ENCODE measurements at places on chromosomes 11 and 22.

DNA sequence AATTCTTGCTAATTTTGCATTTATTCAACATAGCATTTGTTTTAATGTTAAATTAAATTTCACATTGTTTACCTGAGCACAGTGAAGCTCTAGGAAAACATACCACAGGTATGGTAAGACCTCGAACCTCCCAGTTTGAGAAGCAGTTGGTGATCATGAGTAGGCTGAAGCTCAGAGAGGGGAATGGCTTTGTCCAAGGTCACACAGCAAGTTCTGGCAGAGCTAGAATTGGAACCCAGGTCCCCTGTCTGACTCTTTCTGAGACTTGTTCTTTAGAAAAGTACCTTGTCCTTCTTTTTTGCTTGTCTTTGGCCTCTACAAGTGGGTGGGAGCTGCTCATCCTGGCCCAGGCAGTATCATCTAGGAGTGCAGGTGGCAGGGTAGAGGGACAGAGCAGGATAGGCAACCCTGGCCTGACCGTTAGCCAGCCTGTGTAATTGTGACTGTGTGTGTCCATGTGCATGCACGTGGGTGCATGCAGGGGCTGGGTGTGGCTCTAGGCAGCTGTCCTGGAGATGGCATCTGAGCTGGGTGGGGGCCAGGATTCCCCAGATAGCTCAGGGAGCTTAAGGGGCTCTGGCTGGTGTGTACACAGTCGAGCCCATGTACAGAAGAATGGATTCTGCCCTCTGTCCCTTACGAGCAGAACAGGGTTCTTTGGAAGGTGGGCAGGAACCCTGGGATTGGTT lies 21.6 kb downstream of the PHLDB1 start:
- no peak for DNase-seq

- no peak for DNase-seq
Observed at GRCh38 chr11:88089134-88089533, 86.1 kb downstream of the RAB38 start.

DNA sequence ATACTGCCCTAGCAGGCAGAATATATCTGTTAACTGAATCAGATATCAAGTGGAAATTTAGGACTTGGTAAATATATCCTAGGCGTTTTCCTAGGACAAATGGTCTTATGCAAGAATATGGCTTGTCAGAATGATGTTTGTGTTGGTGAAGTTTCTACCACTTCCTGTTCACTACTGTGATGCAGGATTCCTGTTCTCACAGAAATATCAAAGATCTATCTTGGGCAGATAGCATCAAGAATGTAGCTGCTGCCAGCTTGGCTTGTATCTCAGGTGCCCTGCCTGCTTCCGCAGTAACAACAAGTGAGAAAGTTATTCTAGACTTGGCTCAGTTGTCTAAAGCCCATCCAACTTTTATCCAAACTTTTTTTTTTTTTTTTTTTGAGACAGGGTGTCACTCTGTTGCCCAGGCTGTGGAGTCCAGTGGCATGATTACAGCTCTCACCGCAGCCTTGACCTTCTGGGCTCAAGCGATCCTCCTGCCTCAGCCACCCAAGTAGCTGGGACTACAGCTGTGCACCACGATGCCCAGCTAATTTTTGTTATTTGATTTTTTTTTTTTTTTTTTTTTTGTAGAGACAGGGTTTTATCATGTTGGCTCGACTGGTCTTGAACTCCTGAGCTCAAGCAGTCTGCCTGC lies 61.3 kb downstream of the PPME1 start:
- DNase-seq: no peak

- no peak for DNase-seq
Observed at GRCh38 chr22:48664586-48664985, 1163.1 kb downstream of the BRD1 start.

- peak; percentile 88 for DNase-seq
Observed at GRCh38 chr11:112555491-112556364, 295.1 kb upstream of the PLET1 start.

DNA sequence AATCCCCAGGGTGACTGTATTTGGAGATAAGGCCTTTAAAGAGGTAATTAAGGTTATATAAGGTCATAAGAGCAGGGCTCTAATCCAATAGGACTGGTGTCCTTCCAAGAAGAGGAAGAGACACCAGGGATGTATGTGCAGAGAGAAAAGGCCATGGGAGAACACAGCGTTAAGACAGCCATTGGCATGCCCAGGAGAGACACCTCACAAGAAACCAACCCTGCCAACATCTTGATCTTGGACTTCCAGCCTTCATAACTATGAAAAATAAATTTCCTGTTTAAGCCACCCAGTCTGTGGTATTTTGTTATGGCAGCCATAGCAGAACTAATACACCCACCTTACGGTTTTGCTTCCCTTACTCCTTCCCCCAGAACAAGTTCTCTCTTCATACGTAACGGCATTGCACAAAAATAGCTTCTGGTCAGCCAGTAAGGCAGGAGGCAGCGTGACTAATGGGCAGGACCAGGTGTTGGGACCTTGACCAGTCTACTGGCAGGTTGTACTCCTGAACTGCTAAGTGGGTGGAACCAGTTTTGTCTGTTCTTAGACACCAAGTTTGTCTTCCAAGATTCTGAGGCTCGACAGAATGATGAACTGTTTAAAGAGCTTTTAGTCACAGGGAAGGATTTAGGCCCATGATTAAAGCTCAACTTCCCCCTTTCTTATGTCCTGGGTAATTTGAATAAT lies 31.9 kb upstream of the UPB1 start:
- no peak for DNase-seq

GRCh38 chr11:128738942-128739341 lies 45.1 kb downstream of the FLI1 start:
- no peak for DNase-seq

DNA sequence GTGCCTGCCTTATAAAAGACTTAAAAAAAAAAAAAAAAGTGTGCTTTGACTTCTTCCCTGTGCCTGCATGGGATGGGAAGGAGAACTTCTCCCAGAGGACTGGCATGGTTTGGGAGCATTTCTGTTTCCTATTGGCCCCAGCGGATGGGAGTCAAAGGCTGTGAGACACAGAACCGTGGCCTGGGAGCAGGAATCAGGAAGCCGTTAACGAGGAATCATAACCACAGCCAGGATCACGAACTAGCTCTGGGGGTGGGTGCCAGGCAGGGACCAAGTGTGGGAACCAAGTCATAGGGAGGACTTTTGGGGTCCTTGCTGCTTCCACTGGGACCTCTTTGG lies 526 bp downstream of the C1QTNF6 start:
- no peak for DNase-seq

DNA sequence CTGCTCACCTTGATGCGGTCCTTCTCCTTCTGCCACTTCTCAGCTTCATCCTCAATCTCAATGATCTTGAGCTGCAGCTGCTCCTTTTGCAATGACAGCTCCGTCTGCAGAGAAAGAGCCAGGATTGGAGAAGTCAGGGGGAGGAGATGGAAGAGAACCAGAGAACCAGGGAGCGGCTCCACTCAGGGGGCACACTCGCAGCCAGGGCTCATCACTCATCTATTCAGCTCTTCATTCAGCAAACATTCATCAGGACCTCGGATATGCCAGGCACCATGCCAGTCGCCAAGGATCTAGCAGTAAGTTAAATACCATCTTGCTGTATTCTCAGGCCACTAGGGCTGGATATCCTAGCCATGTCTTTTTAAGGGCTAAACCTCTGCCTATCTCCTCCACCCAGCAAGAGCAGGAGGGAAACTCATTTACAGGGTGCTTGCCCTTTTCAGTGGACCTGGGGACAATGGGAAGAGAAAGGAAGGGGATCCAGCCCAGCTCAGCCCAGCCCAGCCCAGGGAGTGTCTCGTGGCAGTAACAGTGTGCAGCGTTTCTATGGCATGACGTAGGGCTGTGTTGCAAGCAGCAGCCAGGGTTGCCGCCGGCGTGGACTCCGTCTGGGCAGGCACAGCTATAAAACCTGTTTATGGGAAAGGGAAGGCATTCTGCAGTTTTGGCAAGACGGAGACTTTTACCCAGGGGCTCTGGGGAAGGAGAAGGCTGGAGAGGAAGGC lies 9.4 kb downstream of the TRIM29 start:
- DNase-seq: no peak

DNA sequence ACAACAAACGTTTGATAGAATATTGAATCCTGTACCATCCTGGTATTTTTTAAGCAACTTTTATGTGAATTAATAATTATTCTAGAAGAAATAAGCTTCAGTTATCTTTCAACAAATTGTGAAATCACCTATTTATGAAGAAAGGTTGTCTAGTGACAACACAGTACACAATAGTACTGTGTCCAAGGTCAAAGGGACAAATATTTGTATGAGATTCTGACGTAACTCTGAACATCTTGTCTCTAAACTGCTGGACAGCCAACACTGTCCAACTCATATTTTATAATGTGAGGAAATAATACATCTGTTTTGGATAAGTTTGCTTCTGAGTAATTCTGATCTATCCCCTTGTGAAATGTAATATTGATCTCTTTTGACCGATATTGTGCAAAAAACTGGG lies 18.9 kb downstream of the CASP5 start:
- DNase-seq: no peak

DNA sequence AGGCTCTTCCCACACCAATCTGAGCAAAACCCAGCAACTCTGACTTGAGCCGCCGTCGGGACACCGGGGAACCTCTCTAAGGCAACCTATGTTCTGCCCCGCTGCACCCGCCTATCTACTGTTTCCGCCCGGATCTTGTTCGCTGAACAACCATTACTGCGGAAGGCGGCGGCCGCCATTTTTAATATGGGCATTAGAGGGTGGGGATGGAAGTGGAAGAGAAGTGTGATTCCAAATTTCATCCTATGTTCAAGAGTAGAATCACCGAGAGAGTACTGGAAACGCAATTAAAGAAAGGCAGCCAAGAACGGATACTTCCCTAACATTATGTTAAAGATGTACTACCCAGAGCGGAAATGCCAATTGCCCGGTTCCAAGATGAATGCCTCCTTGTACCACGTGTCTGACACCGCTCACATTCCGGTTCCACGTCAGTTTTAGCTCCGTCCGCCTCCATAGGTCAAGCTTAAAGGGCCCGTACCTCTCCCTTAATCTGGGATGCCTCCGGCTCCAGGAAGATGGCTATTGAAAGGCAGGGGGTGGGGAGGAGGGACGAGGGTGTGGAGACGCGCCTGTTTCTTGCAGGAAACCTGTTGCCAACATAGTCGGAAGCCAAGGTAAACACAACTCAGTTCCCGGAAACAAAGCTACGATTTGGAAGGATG lies at the start of gene DPAGT1:
Gene DPAGT1, minus strand, starts transcription at position 95 of the 665 bp plus-strand sequence. CDS start 198 bp downstream, outside the sequence.
- peak; percentile 94 for DNase-seq

- DNase-seq: no peak
Observed at GRCh38 chr11:5196067-5196466, 4.4 kb downstream of the OR51V1 start.

DNA sequence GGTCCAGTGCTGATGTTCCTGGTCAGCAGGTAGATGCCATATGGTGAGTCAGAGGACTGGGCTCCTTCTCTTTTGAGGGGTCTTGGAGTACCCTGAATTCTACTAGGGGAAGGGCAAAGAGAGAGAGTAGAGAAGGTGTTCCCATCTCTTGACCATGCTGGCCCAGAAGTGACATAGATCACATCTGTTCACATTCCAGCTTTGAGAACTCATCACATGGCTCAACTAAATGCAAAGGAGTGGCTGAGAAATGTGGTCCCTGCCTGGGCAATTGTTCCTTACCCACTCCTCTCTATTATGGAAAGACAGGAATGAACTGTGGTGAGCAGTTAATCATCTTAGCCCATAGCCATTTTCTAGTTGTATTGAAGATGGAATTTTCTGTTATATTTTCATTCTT lies 105.4 kb upstream of the TIMP3 start:
- no peak for DNase-seq

GRCh38 chr11:26227301-26227746 lies 104.6 kb upstream of the ANO3 start:
- DNase-seq: no peak

- DNase-seq: no peak
Observed at GRCh38 chr11:119416606-119417580, 6.1 kb downstream of the THY1 start.

DNA sequence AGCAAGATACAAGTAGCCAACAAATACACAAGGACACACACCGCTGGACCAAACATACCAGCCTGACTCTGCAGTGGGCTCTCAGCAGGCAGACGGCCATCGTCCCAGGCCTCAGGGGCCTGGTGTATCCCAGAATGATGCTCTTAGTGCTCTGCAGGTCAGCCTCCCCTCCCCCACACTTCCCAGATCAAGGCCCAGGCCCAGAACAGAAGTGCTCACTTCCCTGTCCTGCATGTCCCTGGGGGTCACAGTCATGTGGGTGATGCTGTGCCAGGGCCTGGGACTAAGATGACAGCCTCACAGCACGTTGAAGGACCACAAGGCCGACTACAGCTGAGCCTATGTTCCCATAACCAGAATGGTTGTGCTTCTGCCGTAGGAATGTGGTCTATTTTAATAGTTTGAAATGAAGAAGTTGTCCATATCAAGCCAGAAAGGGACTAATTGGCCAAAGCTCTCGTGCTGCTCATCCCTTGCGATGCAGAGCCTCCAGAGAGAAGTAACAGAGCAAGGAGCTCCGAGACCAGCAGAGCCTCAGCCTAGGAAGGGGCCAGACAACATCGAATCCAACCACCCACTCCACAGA lies 48.6 kb downstream of the GAB4 start:
- DNase-seq: no peak

DNA sequence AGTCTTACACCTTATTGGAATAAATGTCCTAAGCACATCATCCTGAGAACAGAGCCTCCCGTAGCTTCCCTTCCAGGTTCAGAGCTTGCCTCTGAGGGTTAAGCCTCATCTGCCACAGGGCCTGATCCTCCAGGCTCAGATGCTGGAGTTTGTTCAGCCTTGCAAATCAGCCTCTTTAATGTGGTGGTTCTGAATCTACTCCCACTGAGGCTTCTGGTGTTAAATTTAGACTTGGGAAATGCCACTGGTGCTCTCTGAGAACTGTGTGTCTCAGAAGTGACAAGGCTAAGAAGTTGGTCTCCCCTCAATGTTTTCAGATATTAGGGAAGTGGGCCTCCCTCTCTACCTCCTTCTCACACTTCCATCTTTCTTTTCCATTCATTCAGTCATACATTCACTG lies 68.7 kb downstream of the CCDC81 start:
- no peak for DNase-seq

- no peak for DNase-seq
Observed at GRCh38 chr11:34284156-34284555, 73.7 kb downstream of the ABTB2 start.

All from activated effector memory CD4-positive, alpha-beta T cell treated with anti-CD3 and anti-CD28 coated beads, Interleukin-2, amount 50 U/mL, for 16 hours (primary cell).